ENCODE measurements at places on chromosomes 3 and 15.

- no peak for DNase-seq
Observed at GRCh38 chr3:81581966-81582599, 179.4 kb downstream of the GBE1 start.

DNA sequence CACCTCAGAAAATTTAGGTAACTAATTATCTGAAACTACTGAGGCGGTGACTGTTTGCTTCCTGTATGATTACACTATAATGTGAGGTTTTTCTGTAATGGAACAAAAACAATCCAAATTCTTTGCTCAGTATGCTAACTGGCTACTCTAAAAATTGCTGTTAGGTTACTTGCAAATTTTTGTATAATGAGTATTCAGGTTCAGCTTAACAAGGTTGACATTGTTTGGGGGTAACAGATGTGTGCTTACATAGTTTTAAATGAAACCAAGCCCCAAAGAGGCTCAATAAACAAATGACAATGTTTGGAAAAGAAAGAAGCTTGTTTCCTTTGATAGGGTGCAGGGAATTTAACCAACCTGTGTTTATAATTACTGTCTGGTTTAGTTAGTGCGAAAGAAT is 414.5 kb upstream of the MDFIC2 start:
- DNase-seq: no peak

- DNase-seq: no peak
Observed at GRCh38 chr3:47434849-47435248, 40.9 kb downstream of the SCAP start.

GRCh38 chr3:185172086-185173049 is 19.5 kb upstream of the C3orf70 start:
- no peak for DNase-seq

- DNase-seq: no peak
Observed at GRCh38 chr3:152284906-152285305, 16.2 kb downstream of the MBNL1 start.

GRCh38 chr3:53154881-53155285 is 6.1 kb upstream of the PRKCD start:
- no peak for DNase-seq

- DNase-seq: peak; percentile 82
Observed at GRCh38 chr15:89070197-89071124, 17.8 kb upstream of the ABHD2 start.

DNA sequence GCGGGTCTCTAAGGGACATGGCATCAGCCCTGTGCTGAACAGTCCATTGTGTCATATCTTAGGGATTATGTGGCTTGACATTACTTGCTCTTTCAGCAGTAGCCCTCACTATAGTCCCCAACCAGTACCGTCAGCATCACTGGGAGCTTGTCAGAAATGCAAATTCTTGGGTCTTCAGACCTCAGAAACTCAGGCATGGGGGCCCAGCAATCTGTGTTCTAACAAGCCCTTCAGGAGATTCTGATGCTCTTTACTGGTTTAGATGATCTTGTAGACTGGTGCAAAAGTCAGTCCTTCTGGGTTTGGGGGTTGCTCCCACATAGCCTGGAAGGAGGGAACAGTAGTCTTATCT is 39.0 kb upstream of the TRAK1 start:
- DNase-seq: no peak

DNA sequence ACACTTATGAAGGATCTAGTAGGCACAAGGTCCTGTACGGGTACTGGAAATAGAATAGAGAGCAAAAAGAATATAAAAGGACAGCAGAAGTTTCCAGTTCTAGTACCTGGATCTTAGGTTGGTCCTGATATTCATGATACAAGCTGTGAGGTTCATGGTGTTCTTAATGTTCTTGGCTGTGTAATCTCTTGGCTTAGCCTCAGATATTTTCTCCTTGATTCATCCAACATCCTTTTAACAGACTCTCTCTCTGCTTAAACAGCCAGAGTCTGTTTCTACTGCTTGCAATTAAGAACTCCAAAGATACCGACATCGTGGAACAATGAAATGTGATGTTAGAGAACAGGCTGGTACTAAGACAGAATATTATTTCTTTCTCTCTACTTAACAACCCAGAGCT is 49.9 kb downstream of the CNTN3 start:
- no peak for DNase-seq

DNA sequence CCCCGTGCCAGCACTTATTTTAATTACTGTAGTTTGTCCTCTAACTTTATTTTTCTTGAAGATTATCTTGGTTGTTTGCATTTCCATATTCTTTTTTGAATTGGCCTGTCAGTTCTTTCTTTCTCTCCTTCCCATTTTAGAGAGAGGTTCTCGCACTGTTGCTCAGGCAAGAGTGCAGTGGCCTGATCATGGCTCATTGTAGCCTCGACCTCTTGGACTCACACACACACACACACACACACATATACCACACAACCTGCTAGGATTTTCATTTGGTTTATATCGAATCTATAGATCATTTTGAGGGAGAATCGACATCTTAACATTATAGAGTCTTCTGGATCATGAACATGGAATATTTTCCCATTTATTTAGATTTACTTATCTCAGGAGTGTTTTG is 8.7 kb downstream of the FEM1B start:
- DNase-seq: no peak

DNA sequence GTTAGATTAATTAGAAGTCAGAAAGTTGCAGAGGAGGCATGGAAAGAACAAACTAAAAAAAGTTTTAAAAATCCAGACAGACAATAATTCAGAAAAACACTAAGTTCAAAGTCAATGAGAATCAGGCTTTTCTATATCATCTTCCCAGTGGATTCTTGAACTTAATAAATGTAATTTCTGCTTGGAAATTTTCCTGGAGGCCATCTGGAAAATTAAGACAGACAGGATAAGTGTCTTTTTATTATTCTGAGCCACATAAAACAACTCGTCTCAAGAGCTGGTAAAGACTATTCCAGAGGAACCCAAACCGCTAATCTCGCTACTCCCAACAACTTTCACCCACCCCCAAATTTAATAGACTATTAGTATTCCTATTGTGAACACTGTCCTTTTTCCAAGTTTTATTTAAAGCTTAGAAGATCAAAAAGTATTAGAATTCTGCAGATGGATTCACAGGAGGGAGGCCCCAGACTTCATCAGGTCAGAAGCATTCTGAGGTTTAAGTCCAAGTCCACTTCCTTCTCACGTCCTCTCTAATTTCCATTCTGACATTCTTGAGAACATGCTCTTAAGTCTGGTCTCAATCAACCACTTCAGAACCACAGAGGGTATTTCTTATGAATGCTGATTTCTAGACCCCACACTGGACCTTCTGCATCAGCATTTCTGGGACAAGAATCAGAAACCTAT is 61.3 kb downstream of the ERC2 start:
- no peak for DNase-seq

DNA sequence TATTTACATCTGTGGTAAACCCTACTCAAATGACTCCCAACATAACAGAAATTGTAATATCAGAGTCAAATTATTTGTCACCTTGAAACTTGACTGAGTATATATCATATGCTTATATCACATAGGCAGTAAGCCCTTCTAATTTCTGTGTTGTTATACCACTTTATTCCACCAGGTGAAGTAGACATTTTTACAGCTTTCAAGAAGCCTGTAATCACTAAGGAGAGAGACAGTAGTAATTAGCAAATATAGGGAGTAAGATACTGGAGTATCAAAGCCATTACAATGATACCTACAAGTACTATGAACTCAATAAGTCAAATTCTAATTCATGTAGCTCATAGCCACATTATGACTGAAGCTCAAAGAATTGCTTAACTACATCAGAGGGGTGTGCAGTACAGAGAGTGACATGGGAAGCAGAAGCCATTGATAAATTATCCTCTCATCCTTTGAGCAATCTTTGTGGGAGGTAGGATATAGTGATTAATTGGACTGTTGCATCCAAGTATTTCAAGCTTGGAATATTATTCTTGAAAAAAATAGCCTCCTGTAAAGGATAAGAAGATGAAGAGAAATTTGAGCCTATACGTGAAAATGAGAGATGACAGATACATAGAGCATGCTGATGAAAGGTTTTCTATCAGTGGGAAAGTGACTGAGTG is 1005.9 kb downstream of the ZPLD1 start:
- no peak for DNase-seq

DNA sequence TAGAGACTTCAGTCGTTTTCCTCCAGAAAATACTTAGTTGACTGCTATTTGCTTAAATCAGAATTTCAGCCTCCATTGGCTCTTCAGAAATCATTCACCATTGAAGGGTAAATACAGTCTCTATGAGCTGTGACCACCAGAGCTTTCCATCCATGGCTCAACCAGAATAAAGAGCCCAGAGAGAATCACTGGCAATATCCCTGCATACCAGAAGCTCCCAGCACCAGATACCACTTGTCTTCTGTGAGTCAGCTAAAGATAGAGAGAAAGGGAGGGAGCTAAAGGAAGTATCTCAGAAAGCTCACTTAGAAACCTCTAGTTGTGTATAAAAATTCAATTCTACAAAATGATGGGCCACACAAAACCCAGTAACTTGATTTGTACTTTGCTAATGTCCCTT is 115.2 kb upstream of the TMCO5A start:
- no peak for DNase-seq

GRCh38 chr3:37526511-37526910 is 335.2 kb upstream of the CTDSPL start:
- DNase-seq: no peak

DNA sequence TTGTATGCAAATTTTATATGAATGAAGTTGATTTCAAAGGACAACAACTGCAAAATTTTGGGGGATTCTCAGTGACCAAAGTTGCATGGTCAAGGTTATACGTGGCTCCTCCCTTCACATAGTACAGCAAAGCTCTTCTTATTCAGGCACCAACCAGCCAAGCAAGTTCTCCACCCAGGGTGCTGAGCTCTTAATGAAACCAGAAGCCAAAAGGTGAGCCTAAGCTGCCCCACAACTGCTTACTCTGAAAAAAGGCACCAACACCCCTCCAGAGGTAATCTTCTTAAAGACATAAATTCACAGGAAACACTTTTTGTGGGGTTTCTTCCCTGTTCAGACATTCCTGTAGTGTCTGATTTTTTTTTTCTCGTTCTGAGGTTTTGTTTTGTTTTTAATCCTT is 106.1 kb upstream of the GMNC start:
- no peak for DNase-seq

DNA sequence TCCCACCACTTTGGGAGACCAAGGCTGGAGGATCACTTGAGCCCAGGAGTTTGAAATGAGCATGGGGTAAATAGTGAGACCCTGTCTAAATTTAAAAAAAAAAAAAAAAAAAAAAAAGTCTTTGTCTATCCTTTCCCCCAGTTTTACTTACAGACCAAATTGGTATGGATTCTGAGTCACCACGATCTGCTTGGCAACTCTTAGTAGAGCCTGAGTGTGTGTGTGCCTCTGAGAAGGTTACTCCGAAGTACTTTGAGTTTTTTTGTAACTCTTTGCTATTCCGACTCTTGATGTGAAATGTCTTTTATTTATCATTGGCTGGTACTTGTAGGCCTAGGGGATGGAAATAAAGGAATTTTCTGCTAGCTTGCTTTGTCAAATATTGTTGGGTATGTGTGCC is 63.3 kb downstream of the RBM6 start:
- DNase-seq: no peak

GRCh38 chr15:79170256-79170664 is 79.7 kb upstream of the RASGRF1 start:
- DNase-seq: no peak

- DNase-seq: no peak
Observed at GRCh38 chr15:29849218-29849617, 26.9 kb upstream of the TJP1 start.

DNA sequence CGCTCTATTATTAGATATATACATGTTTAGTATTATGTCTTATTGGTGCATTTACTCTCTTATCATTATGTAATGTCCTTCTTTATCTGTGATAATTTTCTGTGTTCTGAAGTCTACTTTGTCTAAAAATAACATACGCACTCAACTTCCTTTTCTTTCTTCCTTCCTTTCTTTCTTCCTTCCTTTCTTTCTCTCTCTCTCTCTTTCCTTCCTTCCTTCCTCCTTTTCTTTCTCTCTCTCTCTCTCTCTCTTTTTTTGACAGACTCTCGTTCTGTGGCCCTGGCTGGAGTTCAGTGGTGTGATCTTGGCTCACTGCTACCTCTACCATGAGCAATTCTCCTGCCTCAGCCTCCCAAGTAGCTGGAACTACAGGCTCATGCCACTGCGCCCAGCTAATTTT is 15.2 kb downstream of the ADIPOQ start:
- DNase-seq: no peak

GRCh38 chr3:111874177-111874820 is 15.2 kb downstream of the PHLDB2 start:
- no peak for DNase-seq

DNA sequence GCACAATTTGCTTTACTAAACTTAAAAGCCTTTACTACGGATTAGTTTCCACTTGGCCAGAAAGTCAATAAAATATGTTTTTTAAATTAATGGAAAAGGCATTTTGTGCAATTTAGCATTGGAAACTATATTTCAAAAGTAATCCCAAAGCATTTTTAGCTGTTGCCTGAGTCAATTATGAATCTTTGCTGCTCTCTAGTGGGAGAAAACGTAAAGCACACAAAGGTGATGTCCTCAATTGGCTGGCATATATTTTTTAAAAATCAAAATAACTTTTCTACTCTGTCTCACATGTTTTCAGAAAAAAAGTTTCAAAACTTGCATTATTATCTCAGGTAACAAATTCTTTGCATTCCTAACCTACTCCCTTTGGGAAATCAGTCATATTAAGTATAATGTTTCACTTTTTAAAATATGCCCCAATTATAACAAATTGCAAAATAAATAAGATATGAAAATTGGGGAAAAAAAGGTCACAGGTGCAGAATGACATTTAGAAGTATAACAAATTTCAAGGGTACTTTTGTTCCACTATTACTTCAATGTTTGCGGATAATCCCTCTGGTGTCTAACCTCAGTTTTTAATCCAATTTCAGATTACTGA is 47.2 kb upstream of the TEX55 start:
- DNase-seq: no peak

GRCh38 chr3:55461896-55462295 is 25.2 kb downstream of the WNT5A start:
- no peak for DNase-seq

- DNase-seq: peak; percentile 88
Observed at GRCh38 chr3:130850044-130850797, 43.7 kb upstream of the ATP2C1 start.

DNA sequence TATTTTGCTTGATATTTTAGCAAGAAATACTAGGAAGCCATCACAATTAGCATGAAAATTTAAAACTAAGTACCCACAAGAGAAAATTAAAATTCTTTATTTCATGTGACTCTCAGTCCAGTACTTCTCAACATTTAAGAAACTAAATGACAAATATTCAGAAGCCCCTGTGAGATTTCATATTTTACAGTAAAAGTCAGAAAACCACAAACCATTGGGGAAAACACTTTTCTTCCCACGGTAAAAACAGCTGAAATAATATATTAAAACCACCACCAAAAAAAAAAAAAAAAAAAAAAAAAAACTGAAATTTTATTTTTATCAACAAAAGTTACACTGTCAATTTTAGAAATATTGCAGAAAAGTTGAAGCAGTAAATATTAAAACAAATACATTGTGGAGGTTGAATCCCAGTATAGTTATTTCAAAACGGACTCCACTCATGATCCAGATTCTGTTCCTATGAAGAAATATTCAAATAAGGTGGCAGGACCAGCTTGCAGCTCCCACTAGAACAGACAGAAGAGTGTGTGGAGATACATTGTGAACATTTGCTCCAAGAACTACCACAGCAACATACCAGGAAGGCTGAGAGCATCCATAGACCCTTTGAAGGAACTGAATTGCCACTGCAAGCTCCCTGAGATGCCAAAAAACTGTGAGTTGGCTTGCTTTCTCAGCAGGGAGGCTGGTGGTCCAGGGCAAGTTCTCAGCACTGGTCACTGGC is 308.2 kb downstream of the CTNNB1 start:
- DNase-seq: no peak
